Upper lobe of left lung (tissue), 6 donors: ENCODE measurements at places on chromosomes 7 and 10.

GRCh38 chr7:26865094-26865388 lies 651 bp upstream of the SKAP2 start:
- peak; percentile 76 for DNase-seq

DNA sequence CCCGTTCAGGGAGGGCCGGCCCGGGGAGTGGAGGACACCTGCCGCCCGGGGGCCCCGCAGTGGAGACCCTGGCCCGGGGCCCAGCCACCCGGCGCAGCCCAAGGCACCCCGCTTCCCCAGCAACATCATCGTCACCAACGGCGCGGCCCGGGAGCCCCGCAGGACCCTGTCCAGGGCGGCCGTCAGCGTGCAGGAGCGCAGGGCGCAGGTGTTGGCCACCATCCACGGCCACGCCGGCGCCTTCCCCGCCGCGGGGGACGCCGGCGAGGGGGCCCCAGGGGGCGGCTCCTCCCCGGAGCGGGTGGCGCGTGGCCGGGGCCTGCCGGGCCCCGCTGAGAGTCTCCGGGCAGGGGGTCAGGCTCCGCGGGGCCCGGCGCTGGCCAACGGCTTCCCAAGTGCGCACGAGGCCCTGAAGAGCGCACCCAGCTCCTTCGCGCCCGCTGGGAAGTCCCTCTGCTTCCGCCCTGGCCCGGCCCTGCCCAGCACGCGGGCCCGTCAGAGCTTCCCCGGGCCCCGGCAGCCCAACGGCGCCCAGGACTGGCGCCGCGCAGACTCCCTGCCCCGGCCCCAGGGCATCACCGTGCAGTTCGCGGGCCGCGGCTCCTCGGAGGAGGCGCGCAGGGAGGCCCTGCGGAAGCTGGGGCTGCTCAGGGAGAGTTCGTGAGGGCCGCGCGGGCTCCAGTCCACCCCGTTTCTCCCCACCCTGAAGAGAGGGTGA lies 46.7 kb downstream of the PROSER2 start:
- DNase-seq: peak; percentile 84

GRCh38 chr7:41295455-41295815 lies 407.5 kb downstream of the INHBA start:
- no peak for DNase-seq

GRCh38 chr10:20474064-20474463 lies 423.0 kb downstream of the NEBL start:
- no peak for DNase-seq

DNA sequence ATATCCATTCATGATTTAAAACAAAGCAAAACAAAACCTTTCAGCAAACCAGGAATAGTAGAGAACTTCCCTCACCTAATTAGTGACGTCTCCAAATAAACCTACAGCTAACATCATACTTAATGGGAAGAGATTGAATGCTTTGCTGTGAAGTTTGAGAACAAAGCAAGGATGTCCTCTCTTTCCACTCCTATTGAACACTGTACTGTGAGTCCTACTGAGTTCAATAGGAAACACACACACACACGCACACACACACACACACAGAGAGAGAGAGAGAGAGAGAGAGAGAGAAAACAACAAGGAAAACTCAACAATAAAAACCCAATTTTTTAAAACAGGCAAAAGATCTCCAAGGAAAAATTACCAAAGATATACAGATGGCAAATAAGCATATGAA lies 32.3 kb downstream of the PODXL start:
- DNase-seq: no peak

DNA sequence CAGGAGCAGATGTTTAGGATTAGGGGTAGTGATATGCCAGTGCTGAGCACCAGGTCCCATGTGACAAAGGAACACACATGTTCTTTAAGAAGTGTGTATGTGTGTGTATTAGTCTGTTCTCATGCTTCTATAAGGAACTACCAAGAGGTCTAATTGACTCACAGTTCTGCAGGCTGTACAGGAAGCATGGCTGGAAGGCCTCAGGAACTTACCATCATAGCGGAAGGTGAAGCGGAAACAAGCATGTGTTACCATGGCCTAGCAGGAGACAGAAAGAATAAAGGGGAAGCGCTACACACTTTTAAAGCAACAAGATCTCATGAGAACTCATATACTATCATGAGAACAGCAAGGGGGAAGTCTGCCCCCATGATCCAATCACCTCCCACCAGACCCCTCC lies 22.8 kb upstream of the PDZD8 start:
- DNase-seq: peak; percentile 44

GRCh38 chr10:131162866-131163843 lies 148.4 kb downstream of the TCERG1L start:
- no peak for DNase-seq

- no peak for DNase-seq
Measured at GRCh38 chr10:29623797-29624196, 11.0 kb downstream of the SVIL start.

DNA sequence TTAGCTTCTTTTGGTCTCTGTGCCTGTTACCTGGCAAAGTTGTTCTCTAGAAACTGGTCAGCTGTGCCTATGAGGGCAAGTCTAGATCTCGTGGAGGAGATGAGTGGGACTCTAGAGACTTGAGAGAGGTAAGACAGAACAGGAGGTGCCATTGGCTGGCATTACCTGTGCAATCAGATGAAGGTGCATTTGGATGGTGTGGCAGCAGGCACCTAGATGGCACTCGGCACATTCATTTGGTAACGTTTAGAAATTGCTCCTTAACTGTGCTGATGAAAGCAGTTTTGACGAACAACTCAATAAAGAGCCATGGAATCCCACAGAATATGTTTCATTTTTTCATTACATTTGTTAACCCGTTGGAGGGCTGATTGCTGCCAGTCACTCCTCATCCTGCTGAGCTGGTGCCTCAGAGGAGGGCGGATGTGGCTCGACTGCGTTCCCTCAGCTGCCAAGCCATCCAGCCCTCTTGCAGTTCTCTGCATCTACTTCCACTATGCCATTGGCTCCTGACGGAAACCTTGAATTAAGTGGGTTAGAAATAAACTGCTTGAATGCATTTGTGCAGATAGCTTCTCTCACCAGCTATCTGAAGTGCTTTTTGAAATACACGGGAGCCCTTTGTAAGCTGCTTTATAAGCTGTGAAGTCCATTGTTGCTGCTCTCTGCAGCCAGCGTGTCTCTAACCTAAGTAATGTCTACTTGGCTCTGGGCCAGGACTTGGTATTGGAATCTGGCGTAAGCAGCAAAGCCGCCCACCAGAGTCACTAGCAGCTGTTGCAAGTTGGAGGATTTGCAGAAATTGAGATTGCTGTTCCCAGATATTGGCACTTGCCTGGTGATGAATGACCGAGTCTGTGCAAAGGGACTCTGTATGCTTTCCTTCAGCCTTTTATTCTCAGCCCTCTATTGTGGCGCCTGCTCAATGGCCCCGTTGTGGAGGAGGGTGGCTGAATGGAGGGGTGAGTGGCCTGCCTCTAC lies 87.4 kb downstream of the LRRC4 start:
- DNase-seq: no peak

DNA sequence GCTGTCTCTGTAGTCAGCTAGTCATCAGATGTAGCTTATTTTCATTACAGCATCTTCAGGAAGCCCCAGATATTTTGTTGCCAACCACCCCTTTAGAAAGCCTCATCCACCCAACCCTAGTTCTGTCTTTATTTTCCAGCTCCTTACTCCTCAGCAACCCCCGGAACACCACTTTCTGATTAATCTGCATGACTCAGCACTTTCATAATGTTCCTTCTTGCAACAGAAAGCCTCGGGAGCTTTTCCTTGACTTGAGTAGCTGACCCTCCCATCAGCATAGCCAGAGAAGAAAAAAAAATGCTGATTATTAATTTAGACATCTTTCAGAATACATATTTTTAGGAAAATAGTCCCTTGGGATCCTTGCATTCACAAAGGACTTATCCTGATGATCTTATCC lies 244.0 kb upstream of the CXCL12 start:
- no peak for DNase-seq

- DNase-seq: no peak
Measured at GRCh38 chr7:82032901-82033300, 263.1 kb upstream of the HGF start.

DNA sequence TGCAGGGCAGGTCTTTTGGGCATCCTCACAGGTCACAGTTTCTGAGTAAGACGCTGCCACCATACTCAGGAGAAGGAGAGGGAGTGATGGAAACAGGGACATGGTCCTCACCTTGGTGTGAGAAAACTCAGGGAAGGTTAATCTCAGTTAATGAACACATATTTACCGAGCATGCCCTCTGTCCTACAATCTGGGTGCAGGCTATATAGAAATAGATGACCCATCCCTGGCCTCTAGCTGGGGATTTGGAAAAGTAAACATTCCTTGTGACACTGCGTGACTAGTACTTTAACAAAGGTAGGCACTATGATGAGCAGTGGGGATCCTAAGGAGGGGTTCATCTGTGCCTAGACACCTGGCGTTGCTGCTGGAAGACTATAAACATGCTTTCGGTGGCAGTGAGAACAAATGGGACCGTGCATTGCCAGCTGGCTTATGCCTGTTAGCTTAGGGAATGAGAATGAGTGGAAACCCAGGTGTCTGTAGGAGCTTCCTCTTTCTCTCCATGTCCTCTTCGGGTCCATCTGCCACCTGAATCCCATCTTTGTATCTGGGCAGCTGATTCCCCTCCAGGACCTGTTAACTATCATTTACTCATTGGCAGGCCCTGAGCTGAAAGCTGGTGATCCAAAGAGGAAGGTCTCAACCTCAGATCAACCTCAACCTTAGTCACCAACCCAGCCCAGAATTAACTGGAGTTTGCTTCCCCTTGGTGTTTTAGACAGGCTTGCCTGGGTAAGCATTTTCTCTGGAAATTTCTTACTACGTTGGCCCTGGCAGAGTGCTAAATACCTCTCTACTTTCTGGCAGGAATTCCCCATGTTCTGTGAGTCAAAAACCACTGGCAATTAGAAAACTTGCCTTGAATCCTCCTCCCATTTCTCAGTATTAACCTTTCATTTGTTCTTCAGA lies 794 bp downstream of the MBL2 start:
- DNase-seq: no peak

GRCh38 chr7:74718336-74718735 lies 55.5 kb upstream of the NCF1 start:
- no peak for DNase-seq

DNA sequence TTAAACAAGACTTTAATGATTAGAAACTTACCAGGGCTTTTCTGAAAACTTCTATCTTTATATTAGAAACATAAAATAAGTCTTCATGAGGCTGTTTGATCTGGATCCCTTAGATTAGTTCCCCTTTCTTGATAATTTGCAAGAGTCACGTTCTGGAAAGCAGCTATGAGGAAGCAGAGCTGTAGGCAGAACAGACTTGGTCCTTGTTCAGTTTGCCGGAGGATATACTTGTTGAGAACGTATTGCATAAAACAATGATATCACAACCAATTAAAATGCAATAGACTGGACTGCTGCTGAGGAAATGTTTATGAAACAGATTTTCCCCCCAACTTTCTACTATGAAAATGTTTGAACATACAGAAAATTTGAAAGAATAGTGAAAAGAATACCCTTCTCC lies 2.8 kb downstream of the SAMD9L start:
- no peak for DNase-seq

DNA sequence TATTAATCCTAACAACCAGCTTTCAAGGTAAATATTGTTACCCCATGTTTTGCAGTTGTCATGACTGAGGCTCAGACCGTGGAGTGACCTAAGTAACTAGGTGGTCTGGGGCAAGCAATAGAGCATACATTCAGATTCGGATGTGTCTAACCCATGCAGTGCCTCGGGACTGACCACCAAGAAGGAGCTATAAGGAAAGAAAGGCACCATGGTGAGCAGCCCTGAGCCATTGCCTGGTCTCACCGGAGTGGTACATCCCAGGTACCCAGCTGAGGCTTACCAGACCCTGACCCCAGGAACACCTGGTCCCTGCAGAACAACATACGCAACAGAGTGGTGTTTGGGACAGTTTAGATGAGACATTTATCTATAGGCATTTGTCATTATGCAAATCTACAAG lies 175.5 kb upstream of the ZMIZ1 start:
- no peak for DNase-seq

GRCh38 chr10:11325817-11326216 lies 285.6 kb downstream of the USP6NL start:
- no peak for DNase-seq

- no peak for DNase-seq
Measured at GRCh38 chr10:36450380-36450779, 675.0 kb upstream of the ANKRD30A start.

- DNase-seq: no peak
Measured at GRCh38 chr7:153473185-153473584, 579.0 kb upstream of the DPP6 start.

DNA sequence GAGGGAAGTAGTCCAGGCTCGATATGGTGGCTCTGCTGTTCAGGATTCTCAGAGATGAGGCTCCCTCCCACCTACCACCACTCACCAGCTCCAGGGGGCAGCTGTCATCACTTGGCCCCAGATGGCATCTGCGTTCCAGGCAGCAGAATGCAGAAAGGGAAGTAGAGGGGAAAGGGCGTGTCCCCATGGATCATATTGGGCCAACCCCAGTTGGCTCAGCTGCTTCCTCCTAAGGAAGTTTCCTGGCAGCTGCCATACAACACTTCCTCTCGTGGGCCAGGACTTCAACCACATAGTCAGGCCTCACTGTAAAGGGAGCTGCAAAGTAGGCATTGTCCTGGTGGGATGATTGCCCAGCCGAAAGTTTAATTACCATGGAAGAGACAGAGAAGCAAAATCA lies 1.6 kb upstream of the TEX36 start:
- DNase-seq: no peak

- no peak for DNase-seq
Measured at GRCh38 chr10:13678101-13678843, 91.5 kb downstream of the PRPF18 start.

DNA sequence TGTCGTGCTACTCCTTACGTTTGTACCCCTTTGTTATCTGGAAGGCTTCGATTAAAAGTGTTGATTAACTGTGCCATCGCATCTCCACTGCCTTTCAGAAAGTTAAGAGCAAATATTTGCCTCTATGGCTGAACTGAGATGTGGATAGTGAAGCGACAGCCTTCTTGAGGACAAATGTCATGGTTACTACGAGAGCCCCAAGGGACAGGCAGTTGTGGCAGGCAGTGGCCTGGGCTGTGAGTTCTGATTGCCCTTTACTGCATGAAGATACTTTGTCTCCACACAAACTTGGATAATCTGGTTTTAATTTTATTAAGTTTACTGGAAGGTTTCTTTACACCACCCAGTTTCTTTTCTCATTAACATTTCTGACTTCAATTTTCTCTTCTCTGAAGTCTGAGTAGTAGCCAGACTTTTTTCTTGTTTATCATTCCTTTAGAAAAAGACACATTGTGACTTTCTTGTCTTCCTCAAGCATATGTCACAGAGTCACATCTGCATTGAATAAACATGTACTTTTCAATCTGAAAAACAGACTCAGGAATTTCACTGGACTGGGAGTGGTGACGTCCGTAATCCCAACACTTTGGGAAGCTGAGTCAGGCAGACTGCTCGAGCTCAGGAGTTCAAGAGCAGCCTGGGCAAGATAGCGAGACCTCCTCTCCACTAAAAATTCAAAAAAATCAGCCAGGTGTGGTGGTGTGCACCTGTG lies 1.5 kb downstream of the TAS2R41 start:
- DNase-seq: no peak

DNA sequence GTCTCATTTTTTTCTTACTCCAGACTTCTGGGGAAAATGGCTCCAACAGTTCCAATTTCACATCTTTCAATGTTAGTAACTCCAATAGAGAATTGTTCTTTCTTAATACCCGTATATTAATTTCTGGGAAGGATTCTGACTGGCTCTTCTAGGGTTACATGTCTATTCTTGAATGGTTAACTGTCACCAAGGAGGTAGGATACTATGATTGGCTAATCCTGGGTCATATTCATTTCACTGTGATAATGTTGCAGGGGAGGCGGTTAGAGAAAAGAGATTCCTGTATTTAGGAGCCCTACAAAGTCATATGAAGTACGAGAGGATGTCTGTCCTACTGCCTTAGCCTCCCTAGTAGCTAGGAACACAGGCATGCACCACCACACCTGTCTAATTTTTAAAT lies 16.1 kb upstream of the VCL start:
- no peak for DNase-seq
